Stimulated activated CD8-positive, alpha-beta memory T cell treated with anti-CD3 and anti-CD28 coated beads, Interleukin-2, amount 100 ng/mL, for 1 hour (primary cell): ENCODE measurements at places on chromosomes 11 and 22.

- DNase-seq, result no peak
Observed at GRCh38 chr11:80970037-80970436, 1529.2 kb upstream of the TENM4 start.

DNA sequence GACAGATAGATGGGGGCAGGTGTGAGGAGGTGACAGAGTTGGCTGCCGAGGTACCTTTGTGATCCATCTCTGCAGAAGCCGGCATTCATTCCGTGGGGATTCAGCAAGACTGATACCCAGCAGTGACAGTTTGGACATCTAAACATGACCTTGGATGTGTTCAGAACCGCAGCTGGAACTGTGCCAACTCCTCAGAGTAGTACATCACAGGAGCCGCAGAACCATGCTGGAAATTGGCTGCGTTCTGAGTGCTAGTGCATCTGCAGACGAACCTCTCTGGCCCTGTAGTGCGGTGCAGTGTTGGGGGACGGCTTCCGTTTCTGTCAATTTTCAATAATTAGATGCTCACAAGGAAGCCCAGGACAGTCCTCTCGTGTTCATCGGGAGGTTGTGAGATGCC lies 772.1 kb downstream of the NTM start:
- no peak for DNase-seq

- no peak for DNase-seq
Observed at GRCh38 chr11:280706-281485, 2.7 kb downstream of the NLRP6 start.

GRCh38 chr22:24459911-24460310 lies 32.5 kb downstream of the ADORA2A start:
- DNase-seq, result no peak
